CD4-positive, alpha-beta memory T cell (primary cell): ENCODE measurements at places on chromosomes 13 and 19.

GRCh38 chr19:11984986-11985385 is 20.1 kb downstream of the ZNF763 start:
- DNase-seq = no peak

DNA sequence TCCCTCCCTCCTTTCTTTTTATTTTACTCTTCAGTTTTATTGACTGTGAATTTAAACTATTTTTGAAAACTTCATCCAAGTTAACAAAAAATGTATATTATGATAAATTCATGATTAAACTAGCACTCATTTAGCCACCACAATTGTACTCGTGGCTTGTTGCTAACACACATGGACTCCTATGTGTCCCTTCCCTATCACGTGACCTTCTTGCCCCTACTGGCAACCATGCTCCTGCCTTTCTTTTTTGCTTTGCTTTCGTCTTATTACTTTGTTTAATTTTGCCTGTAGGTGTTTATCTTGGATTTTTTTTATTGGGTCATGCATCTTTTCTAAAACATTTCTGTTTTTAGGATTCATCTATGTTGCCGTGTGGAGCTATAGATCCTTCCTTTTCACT is 8.2 kb downstream of the CLC start:
- DNase-seq = no peak

DNA sequence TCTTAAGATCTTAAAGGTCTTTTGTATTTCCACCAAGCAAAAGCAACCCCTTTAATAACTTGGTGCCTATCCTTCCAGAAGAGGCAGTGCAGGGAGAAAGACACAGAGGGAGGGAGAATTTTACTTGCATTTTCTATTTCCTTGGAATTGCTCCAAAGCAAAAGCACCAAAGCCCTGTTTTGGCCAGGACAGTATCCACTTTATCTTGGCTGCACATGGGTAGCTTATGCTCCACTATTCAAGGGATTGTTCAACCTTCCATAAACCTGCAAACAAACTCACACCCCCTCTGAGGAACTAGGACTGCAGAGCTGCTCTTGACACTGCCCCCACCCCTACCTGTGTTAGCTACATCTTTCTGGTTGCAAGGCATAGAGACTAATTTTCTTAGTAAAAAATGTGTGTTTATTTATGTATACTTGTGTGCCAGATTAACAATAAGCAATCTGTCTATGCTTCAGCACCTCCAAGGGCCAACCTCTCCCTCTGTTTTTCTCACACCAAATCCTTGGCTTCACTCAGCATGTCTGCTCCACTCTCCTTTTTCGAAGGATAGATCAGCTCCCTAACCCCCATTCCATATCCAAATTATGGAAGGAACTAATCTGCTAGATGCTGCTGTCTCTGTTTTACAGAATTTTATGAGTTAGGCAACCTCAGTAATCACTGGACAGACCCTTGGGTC is 68.1 kb upstream of the KLF12 start:
- DNase-seq = no peak

GRCh38 chr19:1864480-1865171 is 1.2 kb upstream of the KLF16 start:
- DNase-seq = peak; percentile 52

- DNase-seq = no peak
Measured at GRCh38 chr13:75329723-75330122, 152.2 kb downstream of the TBC1D4 start.

- DNase-seq = no peak
Measured at GRCh38 chr13:78719367-78719766, 60.4 kb upstream of the OBI1 start.

DNA sequence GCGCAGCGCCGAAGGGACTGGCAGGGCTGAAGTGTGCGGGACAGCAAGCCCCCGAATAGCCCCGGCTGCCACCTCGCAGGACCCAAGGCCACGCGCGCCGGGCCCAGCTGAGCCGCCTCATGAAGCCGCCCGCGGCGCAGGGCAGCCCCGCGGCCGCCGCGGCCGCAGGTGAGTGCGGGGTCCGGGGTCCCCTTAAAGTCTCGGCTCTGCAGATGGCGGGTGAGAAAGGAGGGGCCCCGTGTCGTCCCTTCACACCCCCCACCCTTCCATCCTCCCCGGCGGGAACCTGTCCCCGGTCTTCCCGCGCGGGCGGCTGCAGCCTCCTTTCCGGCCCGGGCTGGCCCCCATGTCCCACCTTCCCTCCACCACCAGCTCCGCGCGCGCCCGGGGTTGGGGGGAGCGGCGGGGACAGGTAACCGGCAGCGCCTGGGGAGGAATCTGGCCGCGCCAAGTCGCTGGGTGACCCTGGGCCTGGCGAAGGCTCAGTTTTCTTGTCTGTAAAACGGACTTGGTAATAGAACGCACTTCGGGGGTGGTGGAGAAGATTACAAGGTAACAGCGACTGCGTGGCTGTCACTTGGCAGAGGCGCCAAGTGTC is 338 bp downstream of the RGCC start:
- no peak for DNase-seq

DNA sequence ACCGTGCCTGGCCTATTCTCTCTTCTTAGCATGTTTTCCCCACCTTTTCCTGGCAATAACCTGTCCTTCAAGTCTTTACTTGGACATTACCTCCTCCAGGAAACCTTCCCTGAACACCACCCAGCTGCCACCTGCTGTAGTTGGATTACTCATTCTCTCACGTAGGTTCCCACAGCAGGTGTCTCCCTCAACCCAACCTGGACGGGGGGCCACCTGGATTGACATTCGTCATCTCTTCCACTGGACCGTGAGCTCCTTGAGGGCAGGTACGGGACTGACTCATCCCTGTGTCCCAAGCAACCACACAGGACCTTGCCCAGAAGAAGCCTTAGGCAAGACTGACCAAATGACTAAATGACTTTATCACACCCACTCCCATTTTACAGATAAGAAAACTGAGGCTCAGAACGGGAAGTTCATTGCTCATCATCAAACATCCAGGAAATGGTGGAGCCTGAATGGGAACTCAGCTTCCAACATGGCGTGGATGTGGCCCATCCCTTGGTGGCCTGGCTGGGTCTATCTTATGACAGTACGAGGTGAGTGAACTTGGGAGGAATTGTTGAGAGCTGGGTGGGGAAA is 3.5 kb upstream of the KLK6 start:
- DNase-seq = no peak

DNA sequence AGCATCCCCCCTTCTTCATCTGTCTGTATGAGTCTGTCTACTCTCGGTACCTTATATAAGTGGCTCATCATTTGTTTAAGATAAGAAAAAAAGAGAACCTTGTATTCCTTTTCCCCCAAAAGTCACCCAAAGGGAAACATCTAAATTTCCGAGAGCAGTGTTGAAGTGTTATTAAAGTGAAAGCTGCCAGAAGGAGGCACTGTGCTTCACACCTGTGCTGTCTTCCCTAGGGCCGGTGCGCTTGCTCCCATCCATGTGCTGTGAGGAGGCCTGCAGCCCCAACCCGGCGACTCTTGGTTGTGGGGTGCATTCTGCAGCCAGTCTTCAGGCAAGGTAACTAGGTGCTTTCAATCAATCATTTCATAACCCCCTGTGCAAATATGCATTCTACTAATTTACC is 97.5 kb downstream of the TNFRSF19 start:
- no peak for DNase-seq

GRCh38 chr19:46449228-46449627 is 20.5 kb upstream of the PNMA8C start:
- no peak for DNase-seq

DNA sequence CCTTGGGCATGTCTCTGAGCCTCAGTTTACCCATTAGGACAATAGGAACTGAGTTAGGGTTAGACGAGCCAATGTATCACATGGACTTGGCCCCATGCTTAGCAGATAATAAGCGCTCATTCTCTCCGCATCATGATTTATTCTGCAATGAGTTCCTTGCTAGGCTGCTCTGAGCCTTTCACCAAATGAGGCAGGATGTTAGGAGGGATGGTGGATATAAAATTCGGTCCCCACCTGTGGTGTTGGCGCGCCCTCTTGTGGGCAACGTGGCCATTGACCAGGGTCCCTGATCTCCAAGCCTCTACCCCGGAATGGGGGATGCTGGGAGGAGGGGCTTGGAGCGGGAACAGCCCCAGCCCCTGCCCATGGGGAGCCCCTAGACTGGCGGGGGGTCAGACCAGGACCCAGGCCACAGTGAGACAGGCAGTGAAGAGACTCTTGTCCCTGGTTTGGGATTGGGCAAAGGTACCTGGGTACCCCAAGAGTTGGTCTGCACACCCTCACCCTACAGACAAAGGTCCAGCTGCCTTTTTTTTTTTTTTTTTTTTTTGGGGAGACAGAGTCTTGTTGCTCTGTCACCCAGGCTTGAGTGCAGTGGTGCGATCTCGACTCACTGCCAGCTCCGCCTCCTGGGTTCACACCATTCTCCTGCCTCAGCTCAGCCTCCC is 43.9 kb downstream of the CERS4 start:
- DNase-seq = peak; percentile 75

DNA sequence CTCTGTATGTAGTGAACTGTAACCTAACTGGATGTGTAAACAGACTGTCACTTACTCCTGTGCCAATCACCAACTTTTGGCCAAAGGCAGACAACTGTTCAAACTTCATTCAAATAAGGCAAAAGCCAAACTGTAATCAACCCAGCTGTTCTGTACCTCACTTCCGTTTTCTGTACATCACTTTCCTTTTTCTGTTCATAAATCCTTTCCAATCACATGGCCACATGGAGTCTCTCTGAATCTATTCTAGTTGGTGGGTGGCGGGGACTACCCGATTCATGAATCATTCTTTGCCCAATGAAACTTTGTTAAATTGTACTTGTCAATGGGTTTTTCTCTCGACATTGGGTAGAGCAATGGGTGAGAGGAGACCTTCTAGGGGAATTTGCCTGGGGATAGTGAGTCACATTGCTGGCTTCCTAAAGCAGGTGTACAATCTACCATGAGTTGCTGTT is 178.3 kb upstream of the RFC3 start:
- no peak for DNase-seq
